Activated CD4-positive, alpha-beta memory T cell treated with anti-CD3 and anti-CD28 coated beads for 36 hours (primary cell): ENCODE measurements at places on chromosomes 3 and 15. TPM values are rescaled to one million over a fixed set of nuclear protein-coding genes. Genes with fewer than 3 reads are reported as not detected.

DNA sequence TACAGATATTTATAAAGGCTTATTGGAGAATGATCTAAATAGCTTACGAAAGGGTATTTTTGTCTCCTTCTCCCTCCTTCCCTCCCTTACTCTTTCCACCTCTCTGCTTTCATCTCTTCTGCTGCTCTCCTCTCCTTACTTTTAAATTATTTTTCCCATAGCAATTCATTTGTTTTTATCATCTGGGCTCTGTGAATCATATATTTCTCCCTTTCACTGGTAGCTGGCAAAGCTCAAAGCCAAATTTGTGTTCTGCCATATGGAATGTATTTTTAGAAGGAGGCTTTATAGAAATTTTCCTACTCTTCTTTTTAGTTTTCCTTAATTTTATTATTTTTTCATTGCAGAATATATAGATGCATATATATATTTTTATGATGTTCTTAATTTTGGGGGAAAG is 385.8 kb downstream of the C3orf38 start:
- no peak for DNase-seq

GRCh38 chr3:119400466-119400865 is 62.9 kb downstream of the TMEM39A start:
- DNase-seq, result no peak

GRCh38 chr15:101148881-101149664 is 102.8 kb downstream of the CHSY1 start:
- no peak for DNase-seq

GRCh38 chr3:83928903-83929302 is 1029.9 kb upstream of the CADM2 start:
- no peak for DNase-seq

DNA sequence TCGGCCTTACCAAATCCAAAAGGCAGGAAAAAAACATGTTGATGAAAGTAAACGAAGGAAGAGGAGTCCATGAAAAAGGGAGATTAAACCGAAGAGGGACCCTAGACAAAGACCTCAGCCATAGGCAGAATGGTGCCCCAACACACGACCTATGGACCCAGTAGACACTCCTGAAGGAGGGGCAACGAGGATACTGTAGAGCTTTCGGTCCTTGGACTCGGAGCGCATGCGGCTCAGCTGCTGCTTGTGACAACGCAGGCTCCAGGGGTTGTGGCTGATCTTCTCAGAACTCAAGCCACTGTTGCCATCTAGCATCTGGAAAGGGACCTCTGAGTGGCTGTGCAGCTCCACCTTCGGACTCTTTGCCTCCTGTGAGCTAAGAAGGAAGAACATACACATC is 8.8 kb upstream of the GMPPB start:
- DNase-seq, result no peak

DNA sequence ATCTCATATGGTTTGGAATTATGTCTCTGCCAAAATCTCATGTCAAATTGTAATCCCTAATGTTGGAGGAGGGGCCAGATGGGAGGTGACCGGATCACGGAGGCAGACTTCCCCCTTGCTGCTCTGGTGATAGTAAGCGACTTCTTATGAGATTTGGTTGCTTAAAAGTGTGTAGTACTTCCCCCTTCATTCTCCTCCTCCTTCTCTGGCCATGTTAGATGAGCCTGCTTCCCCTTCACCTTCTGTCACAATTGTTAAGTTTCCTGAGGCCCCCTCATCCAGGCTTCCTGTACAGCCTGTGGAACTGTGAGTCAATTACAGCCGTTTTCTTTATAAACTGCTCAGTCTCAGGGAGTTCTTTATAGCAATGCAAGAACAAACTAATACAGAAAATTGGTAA is 51.1 kb downstream of the NEDD4 start:
- no peak for DNase-seq

DNA sequence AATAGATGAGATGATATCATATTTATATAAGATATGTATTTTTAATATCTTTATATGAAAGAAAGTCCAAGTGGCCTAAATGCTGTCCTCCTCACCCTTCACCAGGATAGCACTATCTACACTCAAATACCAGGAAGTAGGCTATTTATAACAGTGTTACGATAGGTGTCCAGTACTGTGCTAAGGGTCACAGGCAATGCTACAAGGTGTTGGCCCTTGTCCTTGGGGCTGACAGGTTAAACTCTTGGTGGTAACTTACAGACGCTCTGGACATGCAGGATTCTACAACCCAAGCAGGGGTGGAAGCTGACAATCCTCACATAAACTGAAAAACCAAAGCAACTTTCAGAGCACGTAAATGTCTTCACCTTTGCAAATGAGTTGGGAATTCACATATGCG is 22.3 kb downstream of the NCEH1 start:
- DNase-seq, result no peak

DNA sequence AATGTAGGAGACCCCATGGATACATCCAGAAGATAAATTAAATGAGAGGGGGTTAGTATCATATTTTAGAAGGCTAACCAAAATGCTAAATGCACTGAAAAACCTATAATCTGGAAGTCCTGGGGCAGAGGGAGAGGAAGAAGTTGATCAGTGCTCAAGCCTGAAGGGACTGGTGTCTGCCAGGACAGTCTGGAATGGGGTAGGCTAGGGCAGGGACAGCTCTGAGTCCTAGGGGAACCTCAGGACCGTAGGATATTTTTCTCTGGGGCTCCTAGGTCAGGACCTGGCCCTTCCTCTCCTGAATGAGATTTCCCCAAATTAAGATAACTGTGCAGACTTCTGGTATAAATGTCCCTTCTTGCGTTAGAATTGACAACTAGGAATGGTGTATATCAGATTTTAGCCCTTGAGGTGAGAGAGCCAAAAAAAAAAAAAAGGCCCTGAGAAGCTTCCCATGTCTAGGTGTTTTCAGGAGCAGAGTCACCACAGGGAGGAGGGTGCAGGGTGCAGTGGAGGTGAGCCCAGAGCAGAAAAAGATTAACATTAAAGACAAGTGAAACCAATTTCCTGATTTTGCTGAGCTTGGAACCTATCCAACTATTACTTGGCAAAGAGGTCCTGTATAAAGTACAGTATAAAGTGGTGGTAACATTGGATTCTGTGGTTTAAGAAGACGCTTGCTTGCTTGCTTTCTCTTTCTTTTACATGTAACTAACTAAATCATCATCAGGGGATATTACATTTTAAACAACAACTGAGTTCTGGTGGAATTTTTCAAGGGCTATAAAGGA is 63.5 kb downstream of the HACD2 start:
- DNase-seq, result no peak

GRCh38 chr15:98428253-98428989 is 219.9 kb upstream of the IGF1R start:
- DNase-seq, result peak; percentile 65

- no peak for DNase-seq
Measured at GRCh38 chr3:157318639-157319288, 117.9 kb upstream of the PTX3 start.

DNA sequence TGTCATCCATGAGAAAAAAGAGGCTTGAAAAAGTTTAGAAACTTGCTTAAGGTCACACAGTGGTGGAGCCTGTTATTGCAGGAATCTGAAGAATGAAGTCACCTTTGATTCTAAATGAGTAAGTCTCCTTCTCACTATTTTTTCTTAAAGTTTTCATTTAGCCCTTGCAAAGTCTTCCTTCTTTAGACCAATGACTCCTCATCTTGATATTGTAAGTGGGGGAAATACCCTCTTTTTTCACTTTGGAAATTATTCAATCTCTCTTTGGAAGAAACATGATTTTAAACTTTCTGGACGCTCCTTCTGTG is 787 bp upstream of the SLMAP start:
- no peak for DNase-seq

- no peak for DNase-seq
Measured at GRCh38 chr3:118909763-118910162, 124.9 kb downstream of the IGSF11 start.

DNA sequence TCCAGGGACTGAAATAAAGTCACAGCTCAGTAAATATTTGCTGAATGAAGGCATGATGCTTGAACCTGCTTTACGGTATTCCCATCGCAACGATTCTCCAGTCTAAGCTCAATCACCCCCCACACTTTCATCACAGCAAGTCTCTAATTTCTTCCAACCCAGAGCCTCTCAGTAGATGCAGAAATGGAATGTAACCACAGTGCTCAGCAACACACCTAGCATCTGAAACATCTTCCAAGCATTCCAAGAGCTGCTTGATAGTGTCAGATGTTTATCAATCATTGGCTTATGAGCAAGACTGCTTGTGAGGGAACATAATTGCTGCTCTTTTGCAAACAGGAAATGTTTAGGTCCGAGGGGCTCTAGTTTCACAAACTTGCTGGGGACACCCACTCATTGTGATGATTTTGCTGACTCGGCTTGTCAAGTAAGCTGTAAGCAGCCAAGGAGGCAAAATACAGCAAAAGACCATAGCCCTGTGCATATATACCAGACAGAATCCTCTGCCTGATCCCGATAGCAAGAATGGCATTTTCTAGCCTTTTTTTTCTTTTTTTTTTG is 751.2 kb downstream of the NR2F2 start:
- no peak for DNase-seq

DNA sequence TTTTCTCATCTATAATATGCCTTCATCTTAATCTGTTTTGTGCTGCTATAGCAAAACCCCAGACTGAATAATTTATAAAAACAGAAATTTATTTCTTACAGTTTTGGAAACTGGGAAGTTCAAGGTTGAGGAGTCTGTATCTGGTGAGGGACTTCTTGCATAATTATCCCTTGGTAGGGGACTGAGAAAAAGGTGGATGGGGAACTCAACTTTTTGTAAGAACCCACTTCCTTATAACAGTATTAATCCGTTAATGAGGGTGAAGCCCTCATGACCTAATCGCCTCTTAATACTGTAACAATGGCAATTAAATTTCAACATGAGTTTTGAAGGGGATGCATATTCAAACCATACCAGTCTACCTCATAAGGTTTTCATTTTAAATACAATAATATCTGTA is 17.4 kb upstream of the MYH15 start:
- DNase-seq, result no peak

GRCh38 chr15:60419753-60420152 is 22.0 kb upstream of the ANXA2 start:
- DNase-seq, result no peak

DNA sequence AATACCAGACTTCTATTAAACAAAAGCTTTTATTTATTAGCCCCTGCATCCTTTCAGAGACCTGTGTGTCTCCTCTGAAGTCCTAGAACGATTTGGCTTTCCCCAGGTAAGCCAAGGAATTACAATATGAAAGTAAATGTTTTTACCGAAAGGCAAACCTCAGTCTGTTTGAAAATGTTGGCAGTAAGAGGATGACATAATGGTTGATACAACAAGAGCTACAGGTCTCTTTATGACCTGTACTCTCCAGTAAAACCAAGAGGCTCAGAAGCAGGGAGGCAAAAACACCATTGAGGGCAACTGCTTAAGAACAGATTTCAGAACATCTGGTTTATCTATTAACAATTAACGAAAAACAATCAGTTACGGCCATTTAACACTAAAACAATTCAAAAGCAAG is 107.8 kb downstream of the ADAM10 start:
- DNase-seq, result no peak

Gene C3orf85
- total RNA-seq, result not detected

Gene HIGD2B
- 0.31 TPM for total RNA-seq

Gene GREM1
- not detected for total RNA-seq

Gene PDZRN3
- total RNA-seq, result not detected

Gene XCR1
- 0.05 TPM for total RNA-seq

Gene IGSF11
- total RNA-seq, result 0.14 TPM

Gene DNAH1
- total RNA-seq, result 13.2 TPM

Gene LCMT2
- 9.1 TPM for total RNA-seq

Gene SNX22
- total RNA-seq, result 0.38 TPM
